ENCODE measurements at places on chromosomes 16 and 17. TPM values are rescaled to one million over a fixed set of nuclear protein-coding genes. Genes with fewer than 3 reads are reported as not detected.

DNA sequence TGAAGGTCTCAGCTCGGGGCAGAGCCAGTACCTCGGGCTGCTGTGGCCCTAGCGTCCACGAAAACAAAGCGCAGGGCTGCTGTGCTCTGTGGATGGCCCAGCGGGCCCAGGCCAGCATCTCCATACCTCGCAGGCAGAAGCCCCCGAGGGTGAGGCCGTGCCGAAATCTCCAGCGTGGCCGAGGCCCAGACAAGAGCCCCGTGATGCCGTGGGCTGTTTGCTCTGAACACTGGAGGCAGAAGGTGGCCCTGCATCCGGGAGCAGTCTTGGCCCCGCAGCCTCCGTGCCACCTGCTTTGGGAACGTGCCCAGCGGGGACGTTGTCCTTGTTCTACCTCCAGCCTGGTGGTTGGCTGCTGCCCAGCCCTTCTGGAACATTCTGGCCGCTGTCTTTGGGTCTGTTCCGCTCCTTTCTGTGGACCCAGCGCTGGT lies 121.4 kb downstream of the BANP start:
- no peak for DNase-seq

The TBC1D3I gene
- 0.41 TPM for total RNA-seq

GRCh38 chr17:62897706-62898105 lies 68.3 kb upstream of the TANC2 start:
- DNase-seq: no peak

The GAS2L2 gene
- total RNA-seq: 0.27 TPM

The UTS2R gene
- total RNA-seq: not detected

The TBC1D3G gene
- not detected for total RNA-seq

GRCh38 chr17:76416899-76417298 lies 32.5 kb downstream of the SPHK1 start:
- DNase-seq: no peak

DNA sequence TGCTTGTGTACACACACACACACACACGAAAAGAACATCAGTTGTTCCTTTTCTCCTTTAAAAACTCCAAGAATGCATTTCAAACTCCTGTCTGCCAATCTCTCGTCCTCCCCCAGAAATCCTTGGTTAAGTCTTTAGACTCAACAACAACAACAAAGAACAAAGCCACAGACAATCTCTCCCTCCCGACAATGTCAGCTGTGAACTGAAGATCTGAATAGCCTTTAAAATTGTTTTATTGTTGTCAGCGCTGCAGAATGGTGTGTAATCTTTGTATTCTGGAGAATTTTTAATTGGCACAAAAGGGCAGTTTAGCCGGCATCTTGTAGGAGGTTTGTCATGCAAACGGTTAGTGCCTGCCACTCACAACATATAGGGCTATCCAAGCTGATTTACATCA lies 219.5 kb downstream of the MSI2 start:
- no peak for DNase-seq
